Astrocyte (in vitro differentiated cells and primary cell): ENCODE measurements at places on chromosomes 6 and 20. TPM values are rescaled to one million over a fixed set of nuclear protein-coding genes. Genes with fewer than 3 reads are reported as not detected.

DNA sequence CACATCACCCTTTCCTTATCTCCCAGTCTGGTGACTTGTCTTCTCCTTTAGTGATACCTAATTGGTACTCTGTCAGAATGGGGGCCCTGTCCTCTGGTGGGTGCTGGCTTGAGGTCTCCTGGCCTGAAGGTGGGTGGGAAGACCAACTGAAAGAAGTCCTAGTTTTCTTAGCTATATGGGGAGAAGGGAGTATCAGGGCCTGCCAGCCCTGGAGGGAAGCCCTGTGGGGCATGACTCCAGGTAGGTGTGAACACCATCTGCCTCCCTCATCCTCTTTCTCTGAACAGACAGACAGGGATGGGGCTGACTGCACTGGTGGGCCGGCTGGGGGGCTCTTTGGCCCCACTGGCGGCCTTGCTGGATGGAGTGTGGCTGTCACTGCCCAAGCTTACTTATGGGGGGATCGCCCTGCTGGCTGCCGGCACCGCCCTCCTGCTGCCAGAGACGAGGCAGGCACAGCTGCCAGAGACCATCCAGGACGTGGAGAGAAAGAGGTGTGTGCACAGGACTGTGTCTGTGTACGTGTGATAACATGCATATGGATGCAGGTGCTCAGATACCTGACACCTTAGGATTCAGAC, 4.8 kb downstream of the CRIP3 start:
- no peak for DNase-seq

DNA sequence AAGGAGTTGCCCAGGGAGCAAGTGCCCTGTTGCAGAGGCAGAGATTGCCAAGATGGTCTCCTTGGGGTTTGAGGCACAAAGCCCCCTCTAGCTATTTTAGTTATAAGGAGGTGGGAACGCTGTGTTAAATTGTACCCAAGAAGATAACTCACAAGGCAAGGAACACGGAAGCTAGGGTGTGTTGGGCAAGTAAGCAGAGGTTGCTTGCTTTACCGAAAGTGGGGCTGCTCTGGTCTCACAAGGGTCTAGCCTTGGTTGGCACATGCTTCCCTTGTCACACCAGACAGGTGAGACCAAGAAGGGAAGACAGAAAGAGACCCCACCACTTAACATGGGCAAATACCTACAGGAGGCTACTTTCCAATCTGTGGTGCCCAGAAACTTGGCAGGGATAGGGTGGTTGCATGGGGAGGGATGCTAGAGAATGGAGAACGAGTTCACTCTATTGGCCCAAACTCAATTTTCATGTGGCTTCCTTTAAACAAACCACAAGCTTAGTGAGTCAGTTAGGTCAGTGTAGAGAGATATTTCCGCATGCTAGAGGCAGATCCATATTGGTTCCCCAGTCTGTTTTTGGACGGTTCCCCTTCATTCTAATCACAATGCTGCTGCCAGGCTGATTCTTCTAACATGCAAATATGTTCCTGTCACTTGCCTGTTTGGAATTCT, 42.4 kb downstream of the PLAGL1 start:
- peak; percentile 81 for DNase-seq

GRCh38 chr6:136784910-136785746, 7.1 kb downstream of the MAP3K5 start:
- DNase-seq: peak; percentile 10

- DNase-seq: no peak
These were observed 185.2 kb upstream of the FLRT3 start for GRCh38 chr20:14522595-14522994.

DNA sequence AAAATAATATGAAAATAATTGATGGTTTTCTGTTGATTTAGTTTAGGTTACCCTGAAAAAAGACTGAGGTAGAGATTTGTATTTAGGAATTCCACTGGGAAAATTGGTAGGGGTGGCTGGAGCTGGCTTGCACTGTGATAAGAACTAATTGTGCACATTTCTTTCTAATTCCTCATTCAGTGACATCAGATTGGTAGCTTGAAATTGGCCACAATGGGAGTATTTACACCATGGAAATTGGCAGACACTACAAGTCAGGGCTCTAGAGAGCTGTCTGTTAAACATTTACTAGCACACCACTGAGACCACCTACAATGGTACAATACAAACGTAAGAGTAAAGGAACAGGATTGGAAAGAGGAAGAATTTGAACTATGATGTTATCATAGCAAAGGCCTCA, 52.0 kb upstream of the ISM1 start:
- DNase-seq: no peak

GRCh38 chr20:37956107-37956585, 53.2 kb downstream of the VSTM2L start:
- no peak for DNase-seq

GRCh38 chr6:105484238-105485161, 81.6 kb upstream of the PREP start:
- no peak for DNase-seq

DNA sequence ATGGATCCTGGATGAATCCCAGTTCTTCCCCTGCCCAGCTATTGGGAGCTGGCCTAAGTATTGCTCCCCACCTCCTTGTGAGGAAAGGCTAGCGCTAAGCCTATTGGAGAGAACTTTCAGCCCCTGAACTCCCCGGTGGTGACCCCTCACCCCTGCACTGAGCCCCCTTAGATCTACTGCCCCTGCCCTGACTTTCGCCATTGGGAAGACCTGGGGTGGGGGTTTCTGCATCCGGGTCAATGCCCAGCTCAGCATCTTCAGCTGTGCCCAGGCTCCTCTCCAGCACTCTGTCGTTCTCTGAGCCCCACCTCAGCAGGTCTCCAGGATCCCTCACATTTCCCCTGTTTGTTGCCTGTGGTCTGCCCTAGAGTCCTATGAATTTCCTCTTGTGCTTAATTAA, 9.0 kb downstream of the TREML4 start:
- DNase-seq: no peak

GRCh38 chr20:11376420-11376819, 541.3 kb upstream of the BTBD3 start:
- no peak for DNase-seq

- peak; percentile 54 for DNase-seq
These were observed 87.1 kb upstream of the NT5E start for GRCh38 chr6:85362652-85363310.

DNA sequence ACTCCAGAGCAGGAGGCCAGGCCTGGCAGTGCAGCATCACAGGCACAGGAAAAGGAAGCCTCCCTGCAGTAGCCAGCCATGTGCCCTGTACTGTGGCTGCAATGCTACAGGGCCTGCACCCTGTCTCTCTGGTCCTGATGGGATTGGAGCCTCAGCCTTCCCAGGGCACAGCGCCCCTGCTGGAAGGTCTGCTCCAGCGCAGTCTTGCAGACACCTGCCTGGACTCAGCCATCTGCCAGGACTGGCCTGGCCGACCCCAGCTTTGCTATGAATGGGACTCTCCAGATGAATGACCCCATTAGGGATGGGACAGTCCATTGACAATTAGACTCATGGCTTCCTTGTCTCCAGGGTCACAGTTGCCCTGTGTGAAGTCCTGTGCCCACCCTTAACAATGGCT, 251.6 kb downstream of the ERMARD start:
- no peak for DNase-seq

- DNase-seq: peak; percentile 42
These were observed 47.2 kb upstream of the CCN2 start for GRCh38 chr6:131998255-131998982.

DNA sequence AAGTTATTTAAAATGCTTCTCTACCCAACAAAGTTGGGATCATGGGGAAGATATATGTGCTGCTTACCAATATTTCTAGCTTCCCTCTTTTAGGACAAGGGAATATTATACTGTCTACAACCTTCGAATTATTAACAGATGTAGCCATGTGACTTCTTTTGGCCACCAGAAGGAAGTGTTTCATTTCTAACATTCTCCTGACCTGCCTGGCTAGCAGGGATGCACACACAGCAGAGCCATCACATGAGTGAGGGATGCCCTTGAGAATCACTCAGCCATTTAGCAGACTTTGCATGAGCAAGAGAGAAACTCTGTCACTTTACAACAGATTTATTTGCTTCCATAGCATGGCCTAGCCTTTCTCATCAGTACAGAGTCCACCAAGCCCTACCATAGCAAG, 230.7 kb upstream of the MARCKS start:
- DNase-seq: no peak

DNA sequence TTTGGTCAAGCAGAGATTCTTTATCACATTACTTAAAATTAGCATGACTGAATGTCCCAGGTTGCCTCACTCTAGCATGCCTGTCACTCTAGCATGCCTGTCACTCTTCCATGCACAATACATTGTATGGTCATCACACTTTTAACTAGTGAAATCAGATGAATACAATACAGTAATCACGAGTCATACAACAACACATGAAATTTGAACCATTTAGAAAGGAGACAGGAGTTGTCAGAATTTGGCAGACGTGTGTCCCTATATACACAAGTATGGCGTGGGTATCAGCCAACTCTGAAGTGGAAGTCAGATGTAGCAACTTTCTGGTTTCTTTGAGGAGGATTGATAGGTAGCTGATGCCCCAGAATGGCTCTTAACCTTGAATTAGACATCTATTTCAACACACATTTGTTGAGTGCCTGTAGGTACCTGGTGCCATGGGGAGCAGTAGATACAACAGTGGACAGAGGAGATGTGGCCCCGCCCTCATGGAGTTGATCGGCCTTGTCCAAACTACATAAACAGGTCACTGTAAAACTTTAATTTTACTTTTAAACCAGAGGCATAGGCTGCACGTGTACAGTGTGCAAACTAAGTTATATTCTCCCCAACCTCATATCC, 116.1 kb upstream of the TIAM2 start:
- no peak for DNase-seq

GRCh38 chr20:62952968-62953838, 694 bp downstream of the SLC17A9 start:
- no peak for DNase-seq

The COL10A1 gene
- 0.17 TPM in 1 of 2 replicates, not detected in the other for total RNA-seq

The ADAT2 gene
- total RNA-seq: 6.2 and 8.1 TPM in 2 replicates

The IL20RA gene
- 0.07 and 0.17 TPM in 2 replicates for total RNA-seq

The ZNF341 gene
- total RNA-seq: 1.9 and 2.0 TPM in 2 replicates

The NKX2-4 gene
- not detected in 2 replicates for total RNA-seq

The BHLHE23 gene
- total RNA-seq: not detected in 2 replicates

The ARHGAP18 gene
- 38.6 and 43.2 TPM in 2 replicates for total RNA-seq

The ANKEF1 gene
- 2.6 and 3.4 TPM in 2 replicates for total RNA-seq
